LHCN-M2 (cell line): ENCODE measurements at places on chromosomes 6 and 20. TPM values are rescaled to one million over a fixed set of nuclear protein-coding genes. Genes with fewer than 3 reads are reported as not detected.

GRCh38 chr20:46661659-46662058 is 10.4 kb upstream of the SLC13A3 start:
- no peak for DNase-seq

GRCh38 chr20:15205028-15205427 is 867.6 kb upstream of the FLRT3 start:
- DNase-seq = no peak

- no peak for DNase-seq
These were observed 146.8 kb upstream of the UST start for GRCh38 chr6:148599967-148600426.

DNA sequence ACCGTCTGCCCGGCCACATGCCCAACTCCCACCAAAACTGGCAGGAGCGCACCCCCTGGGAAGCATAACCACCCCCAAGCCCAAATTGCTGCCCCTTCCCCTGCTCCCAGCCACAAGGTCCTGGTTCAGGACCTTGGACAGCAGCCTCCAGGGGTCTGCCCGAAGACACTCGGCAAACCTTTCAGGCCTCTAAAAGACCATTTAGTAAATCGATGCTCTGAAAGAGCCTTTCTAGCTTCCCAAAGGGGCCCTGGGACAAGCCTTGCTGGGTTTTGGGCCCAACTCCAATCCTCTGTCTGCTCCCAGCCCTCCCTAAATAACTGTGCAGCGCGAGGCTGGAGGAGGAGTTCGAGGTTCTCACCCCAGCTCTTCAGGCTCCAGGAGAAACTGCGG is 30.5 kb downstream of the GRM4 start:
- peak; percentile 2 for DNase-seq

GRCh38 chr6:14598017-14598864 is 480.7 kb downstream of the CD83 start:
- DNase-seq = no peak

DNA sequence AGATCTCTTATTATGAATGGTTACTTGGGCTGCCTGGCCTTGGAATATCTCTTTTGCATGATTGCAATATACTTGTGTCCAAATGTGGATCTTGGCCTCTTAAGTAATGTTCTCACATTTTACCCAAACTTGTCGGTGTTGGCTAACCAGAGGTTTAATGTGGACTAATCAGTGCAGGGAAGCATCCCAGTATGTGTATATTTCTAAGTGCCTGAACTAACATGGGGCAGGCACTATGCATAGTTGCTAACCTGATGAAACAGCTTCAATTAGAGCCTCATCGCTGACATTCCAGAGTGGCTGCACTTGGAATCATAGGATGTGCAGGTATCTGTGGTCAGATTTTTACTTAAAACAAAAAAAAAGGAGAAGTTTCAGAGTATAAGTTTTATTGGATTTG is 160.0 kb downstream of the PDE7B start:
- no peak for DNase-seq

The BTNL2 gene
- total RNA-seq = not detected in 2 replicates

- DNase-seq = peak; percentile 94
These were observed at the start of gene STX16 for GRCh38 chr20:58650776-58651558. Gene STX16, plus strand, starts transcription at chr20:58651283. Its CDS starts 724 bp downstream, at chr20:58652007.

DNA sequence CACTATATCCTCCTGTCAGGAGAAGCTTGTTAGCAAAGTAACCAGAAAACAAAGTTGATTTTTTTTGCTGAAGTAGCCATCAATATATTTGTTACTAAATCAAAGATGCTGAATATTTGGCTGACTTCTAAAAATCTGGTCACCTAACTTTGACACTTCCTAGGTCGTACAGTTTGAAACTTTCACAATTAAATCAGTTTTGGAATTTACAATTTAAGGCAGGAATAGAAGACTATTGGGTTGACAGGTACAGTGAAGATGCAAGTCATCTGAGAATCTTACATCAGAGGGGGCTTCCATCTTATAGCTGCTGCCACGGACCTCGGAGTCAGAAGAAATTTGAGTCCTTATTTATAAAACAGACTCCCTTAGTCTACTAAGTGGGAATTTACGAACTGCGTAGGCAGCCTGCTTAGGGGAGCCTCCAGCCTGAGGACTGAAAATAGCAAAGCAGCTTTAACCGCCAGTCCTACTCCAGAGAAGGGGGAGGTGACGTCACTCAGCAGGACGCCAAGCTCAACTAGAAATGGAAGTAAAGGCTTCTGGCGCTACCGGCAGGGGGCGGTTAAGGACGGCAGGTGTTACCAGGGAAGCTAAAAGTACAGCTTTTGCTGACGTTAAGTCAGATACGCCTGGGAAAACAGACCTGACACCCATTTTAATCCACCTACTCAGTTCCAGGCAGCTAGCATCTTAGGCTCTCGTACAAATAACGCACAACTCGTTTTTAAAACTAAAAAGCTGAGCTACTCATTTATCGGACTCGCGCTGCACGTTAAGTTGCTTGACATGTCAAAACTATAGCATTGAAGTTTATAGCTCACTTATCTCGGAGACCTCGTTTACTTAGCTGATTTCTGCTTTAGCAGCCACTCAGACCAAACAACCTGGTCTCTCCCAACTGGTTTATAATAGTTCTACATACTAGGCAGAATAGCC is 61.1 kb upstream of the HFE start:
- DNase-seq = peak; percentile 95

DNA sequence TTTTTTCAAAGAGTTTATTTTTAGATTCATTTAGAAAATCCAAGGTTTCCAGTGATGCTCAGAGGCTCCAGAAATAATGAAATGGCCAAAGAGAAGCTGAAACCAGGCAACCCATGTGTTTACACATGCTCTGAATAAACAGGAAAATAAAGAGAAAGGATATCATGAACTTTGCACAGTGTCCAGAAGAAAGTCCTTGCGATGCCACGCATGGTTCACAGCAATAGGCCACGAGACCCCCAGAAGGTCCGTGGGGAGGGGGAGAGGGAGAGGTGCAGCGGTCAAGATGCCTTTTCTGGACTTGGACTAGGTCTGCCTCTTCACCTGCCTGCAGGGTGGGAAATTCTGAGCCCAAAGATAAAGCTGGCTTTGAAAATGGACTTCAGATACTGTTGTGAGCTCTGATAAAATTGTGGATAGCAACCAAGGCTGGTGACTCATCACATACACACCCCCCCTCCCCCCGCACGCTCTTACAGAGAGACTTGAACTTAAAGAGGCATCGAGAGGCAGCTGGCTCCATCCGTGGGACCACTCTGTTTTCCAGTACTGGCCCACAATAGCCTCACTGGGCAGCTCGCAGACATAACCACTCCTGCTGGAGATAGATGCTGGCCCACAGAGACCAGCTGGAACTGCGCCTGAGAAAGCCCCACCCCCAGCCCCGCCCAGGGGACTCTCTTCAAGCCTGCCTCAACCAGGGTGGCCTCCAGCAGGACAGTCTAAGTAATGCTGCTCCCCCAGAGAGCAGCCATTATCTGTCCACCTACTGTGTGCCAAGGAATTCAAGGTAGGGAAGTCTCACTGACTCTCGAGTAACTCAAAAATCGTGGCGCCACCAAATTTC is 21.2 kb upstream of the NFATC2 start:
- DNase-seq = peak; percentile 79

- DNase-seq = no peak
These were observed 1.4 kb upstream of the EEF1A2 start for GRCh38 chr20:63500151-63500901.

- DNase-seq = no peak
These were observed 144.8 kb downstream of the TTLL2 start for GRCh38 chr6:167469672-167470071.

DNA sequence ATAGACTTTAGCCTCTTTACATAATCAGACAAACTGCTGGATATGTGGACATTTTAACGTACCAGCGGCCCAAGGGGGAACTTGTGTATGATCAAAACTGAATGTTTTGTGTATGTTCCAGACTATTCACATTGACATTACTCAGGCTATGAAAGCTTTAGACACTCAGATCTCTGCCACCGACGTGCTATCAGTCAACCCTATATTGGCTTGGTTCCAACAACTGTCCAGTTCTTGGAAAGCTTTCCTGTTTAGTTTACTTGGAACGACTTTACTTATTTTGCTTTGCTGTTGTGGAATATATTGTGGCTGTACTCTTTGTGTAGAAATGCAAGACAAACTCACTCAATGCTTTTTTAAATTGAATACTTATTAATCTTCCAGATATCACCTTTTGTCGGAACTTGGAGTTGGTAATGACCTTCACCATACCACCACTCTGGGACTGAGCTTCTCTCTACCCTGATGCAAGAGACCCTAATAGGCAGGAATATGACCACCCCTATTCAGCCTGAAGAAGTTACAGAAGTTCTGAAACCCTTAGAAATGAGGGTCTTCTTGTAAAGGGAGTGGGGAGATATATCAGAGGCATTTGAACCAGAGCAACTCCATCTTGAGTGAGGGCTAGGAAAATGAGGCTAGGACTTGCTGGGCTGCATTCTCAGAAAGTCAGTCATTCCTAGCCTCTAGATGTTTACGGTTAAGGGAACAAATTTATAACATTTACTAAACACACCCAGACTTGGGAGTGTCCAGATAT is 49.0 kb upstream of the PAX1 start:
- no peak for DNase-seq

The CHRNA4 gene
- not detected in 2 replicates for total RNA-seq

The TBCC gene
- total RNA-seq = 42.8 and 48.3 TPM in 2 replicates
